ENCODE measurements at places on chromosomes 1 and 21.

DNA sequence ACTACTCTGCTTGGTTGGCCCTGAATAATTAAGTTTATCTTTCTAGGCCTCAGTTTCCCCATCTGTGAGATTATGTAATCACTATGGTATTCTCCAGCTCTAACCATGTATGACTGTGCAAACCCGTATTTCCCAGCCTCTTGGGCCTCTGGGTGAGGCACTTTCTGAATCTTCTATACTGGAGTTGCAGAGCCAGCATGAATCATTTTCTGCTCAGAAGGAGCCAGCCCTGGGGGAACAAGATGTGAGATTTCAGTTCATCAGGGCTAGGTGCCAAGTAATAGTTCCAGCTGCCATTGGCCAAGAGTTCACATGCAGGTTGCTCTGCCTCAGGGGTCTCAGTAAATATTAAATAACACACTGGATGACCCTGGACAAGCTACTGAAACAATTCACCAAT, 47.7 kb upstream of the USP24 start:
- DNase-seq, result no peak

GRCh38 chr1:180165509-180166435, 11.1 kb downstream of the QSOX1 start:
- no peak for DNase-seq

DNA sequence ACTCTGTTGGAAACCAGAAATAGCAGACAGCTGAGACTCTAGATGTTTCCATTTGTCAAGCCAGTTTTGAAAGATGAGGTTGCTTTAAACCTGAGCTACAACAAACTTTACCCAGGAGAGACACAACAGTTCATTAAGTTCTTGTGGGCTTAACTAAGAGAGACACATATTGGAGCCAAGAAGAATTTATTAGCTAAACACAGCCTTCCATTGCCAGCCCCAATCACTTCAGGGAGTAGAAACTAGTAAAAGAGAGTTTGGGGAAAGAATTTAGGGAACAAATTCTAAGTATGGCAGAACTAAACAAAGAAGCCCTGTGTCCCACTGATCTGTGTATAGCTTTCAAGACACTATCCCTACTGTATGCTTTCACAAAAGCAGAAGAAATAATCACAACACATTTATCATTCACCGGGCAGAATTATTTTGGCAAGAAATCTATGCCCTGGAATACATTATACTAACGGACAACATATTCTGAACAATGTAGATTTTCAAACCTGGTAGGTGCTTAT, 87.3 kb upstream of the KAZN start:
- DNase-seq, result no peak

DNA sequence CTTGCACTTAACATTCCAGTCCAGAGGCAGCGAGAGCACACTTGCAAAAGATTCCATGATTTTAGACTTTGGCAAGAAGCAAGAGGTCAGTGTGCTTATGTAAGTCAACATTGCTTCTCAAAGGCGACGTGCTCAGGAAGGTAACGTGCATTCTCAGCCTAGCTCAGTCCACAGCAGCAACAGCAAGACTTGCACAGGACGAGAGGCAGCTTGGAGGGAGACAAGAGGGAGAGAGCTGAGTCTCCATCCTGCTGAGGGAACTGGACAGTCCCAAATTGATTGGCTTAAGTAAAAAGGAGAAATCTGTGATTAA, 56.5 kb downstream of the PTP4A2 start:
- no peak for DNase-seq

DNA sequence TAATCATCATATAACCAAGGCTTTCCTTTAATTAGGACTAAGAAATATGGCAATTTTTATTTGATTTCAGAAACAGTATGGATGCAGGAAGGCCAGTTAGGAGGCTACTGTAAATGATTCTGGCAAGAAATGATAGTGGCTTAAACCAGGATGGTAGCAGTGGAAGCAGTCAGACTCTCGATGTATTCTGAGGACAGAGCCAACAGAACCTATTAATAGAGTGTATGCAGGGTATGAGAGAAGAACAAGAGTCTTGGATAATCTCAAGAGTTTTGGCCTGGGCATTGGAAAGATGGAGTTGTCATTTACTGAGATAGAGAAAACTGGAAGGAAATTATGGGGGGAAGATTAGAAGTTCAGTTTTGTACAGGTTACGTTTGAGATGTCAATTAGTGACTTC, 73.3 kb upstream of the GNG4 start:
- DNase-seq, result no peak
